Adipocyte (in vitro differentiated cells): ENCODE measurements at places on chromosomes 6 and 20.

- DNase-seq: peak; percentile 4
Measured at GRCh38 chr6:69696273-69696672, 100.5 kb downstream of the LMBRD1 start.

- no peak for DNase-seq
Measured at GRCh38 chr6:24929242-24929641, 6.5 kb downstream of the RIPOR2 start.

GRCh38 chr6:27674882-27675281 is 202.0 kb upstream of the ZNF184 start:
- DNase-seq: no peak

DNA sequence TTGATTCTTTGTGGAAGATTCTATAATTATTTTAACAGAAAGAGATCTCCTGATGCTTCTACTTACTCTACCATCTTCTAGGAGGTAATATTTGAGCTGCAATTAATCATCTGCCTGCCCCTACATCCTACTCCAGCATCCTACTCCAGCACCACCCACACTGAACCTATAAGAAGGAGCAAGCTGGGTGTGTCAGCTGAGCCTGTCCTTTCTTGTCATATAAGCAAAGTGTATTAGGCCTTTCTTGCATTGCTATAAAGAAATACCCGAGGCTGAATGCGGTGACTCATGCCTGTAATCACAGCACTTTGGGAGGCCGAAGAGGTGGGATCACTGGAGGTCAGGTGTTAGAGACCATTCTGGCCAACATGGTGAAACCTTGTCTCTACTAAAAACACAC is 84.2 kb upstream of the ARG1 start:
- DNase-seq: no peak

DNA sequence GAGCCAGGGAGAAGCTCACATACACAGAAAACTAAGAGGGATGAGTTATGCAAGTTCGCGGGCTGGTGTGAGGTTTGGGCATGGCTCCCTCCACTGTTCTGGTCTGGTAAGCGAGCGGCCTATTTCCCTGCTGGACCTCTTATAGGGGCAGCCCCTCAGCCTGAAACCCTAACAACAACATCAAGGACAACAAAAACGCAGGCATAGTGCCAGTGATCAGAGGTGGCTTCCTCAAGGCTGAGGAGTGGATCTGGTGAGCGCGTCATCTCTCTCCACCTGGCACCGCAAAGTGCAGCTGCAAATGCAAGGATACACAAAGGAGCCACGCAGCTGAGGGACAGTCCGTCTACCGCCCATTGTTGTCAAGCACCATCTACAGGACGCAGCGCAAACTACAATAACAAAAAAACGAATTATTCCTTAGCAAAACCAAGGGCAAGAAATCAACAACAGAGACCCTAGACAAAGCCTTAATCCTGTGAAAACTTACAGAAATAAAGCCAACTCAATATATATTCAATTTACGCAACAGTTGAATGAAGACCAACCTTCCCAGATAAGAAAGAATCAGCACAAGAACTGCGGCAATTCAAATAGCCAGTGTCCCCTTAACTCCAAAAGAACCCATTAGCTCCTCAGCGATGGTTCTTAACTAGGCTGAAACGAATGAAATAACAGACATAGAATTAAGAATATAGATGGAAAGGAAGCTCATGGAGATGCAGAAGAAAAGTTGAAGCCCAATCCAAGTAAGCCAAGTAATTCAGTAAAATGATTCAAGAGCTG is 9.2 kb upstream of the DEFB110 start:
- no peak for DNase-seq

DNA sequence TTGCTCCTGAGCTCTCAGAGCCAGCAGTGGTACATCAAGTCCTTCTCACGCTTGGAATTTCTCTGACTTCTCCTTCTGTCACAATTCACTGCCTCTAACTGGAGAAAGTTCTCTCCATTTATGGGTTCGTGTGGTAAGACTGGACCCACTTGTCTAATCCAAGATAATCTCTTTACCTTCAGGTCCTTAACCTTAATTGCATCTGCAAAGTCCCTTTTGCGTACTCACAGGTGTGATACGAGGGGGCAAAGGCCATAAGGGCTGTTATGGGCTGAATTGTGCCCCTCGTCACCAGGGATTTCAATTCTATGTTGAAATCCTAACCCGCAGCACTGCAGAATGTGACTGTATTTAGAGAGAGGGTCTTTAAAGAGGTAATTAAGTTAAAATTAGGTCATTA is 27.5 kb upstream of the TBC1D22B start:
- no peak for DNase-seq

DNA sequence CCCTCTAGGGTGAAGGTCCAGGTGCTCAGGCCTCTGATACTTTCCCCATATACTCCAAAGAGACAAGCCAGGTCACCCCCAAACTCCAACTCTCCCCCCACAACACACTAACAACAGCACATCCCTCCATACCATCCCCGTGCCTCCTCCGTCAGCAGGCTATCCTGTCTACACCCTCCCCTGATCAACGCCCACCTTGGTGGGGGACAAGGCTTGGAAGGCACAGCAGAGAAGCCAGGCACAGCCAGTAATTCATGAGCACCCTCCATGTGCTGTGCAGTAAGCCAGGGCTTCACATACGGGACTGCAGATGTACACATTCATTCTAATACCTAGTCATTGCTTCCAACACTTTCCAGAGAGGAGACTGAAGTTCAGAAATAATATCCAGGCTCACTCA is 57.6 kb downstream of the TRERF1 start:
- DNase-seq: no peak

- DNase-seq: no peak
Measured at GRCh38 chr6:163099621-163100171, 314.8 kb upstream of the QKI start.

GRCh38 chr20:19628570-19629134 is 129.4 kb upstream of the RIN2 start:
- peak; percentile 61 for DNase-seq

DNA sequence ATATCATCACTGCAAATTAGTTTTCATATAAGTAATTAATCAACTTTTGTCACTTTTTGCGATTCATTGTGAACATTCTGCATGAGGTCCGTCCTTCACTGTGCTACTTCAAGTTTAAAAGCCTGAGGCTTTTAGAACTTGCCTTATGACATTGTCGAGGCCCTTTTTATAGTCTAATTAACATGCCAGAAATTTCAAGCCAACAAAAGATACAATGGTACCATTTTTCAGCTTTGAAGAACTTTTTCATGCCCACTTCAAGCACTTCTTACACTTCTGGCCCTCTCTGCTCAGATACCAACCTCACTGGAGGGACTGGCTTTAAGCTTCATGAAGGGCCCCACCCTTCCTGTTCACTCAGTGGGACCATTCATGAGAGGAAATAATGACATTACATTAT is 323.1 kb downstream of the TPBG start:
- no peak for DNase-seq

- peak; percentile 36 for DNase-seq
Measured at GRCh38 chr6:75997696-75998095, 74.8 kb downstream of the IMPG1 start.
